ENCODE measurements at places on chromosomes 5 and 9.

DNA sequence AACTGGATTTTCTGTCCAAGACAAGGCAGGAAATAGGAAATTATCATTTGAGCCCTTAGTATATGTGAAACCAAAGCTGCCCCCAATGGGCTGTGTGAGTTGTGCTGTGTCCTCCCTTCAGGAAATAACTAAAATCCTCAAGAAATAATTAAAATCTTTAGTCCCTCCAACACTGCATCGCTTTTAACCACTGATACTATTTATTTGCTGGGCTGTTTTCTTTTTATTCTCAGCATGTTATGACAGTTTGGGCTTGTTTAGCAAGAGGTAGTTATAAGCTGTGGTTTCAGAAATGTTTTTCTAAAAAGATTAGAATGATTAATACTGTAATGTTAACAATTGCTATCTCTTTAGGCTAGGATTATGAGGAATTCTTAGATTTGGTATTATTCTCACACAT, 187.0 kb upstream of the KCNN2 start:
- no peak for DNase-seq

DNA sequence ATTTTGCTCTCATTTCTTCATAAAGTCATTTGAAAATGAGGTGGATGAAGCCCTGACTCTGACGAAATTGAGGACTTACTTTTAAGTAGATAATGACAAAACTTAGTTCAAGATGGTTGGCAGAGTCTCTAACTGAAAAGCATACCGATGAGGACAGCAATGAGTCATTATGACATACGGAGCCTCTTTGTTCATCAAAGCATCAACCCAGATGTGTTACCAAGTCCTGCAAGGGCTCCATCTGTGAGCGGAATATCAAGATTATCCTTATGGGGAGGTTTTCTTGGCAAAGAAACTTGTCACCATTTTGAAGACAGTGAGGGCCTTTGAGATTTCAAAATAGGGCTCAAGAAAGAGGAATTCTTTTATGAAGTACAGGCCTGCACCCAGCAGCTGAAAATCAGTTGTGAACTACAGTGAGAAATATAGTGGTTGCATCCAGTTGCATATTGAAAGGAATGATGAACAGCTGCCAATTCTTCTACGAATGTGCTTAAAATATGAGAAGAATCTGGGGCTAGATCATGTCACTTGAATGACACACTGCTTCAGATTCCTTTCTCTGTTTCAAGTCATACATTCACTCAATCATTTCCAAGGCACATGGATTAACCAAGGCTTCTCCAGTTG, 86.6 kb upstream of the SLC24A2 start:
- DNase-seq, result no peak

DNA sequence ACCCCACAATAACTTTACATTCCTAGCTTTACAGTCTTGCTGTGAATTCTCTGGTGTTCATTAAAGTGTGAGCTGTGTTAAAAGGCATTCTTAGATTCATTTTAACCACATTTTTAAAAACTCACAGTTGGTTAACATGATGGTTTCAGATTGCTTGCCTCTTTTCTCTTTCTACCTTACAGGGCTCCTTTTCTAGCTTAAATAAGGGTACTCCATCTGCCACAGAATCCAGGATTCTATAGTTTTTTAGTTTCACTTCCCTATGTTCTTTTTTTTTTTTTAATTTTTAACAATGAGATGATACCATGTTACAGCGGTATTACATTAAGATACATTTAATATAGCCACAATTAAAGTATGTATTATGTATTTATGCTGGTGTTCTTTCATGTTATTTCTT, 3.9 kb upstream of the FBXO4 start:
- DNase-seq, result no peak

- DNase-seq, result no peak
Observed at GRCh38 chr5:1251678-1252580, 26.7 kb downstream of the SLC6A18 start.

DNA sequence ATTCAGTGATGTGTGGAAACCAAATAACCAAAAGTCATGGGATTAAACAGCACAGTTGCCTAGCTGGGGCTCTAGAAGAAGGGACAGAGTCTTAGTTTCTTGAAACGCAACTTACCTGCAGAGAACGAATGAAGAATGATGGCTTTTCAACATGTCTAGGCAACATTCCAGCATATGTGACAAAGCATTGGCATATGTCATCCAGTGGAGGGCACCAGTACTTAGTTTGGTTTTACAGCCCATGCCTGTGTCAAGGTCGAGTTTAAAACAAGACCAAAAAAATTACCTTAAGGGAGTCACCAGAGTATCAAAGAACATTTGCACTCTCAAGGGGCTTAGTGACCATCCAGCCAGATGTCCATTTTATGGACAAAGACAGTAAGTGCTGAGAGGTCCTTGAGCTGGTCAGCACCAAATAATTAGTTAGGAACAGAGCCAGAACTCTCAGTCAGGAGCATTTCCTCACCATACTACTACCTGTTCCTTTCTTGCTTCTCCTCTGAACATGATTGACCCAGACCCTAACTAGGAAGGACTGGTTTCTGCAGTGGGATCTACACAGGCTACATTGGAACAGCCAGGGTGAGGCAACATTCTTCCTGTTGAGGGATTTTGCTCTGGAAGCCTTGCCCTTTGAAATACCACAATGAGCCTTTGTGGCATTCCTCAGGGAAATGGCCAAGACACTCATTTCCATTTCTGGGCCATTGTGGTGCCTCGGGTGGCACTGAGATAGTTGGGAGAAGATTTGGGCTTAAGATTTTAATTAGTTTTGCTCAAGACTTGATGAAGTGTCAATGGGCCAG, 75.4 kb upstream of the ANKH start:
- DNase-seq, result no peak

GRCh38 chr9:131651599-131651998, 88.3 kb downstream of the RAPGEF1 start:
- no peak for DNase-seq

GRCh38 chr9:17490110-17490509, 88.8 kb upstream of the SH3GL2 start:
- DNase-seq, result no peak

DNA sequence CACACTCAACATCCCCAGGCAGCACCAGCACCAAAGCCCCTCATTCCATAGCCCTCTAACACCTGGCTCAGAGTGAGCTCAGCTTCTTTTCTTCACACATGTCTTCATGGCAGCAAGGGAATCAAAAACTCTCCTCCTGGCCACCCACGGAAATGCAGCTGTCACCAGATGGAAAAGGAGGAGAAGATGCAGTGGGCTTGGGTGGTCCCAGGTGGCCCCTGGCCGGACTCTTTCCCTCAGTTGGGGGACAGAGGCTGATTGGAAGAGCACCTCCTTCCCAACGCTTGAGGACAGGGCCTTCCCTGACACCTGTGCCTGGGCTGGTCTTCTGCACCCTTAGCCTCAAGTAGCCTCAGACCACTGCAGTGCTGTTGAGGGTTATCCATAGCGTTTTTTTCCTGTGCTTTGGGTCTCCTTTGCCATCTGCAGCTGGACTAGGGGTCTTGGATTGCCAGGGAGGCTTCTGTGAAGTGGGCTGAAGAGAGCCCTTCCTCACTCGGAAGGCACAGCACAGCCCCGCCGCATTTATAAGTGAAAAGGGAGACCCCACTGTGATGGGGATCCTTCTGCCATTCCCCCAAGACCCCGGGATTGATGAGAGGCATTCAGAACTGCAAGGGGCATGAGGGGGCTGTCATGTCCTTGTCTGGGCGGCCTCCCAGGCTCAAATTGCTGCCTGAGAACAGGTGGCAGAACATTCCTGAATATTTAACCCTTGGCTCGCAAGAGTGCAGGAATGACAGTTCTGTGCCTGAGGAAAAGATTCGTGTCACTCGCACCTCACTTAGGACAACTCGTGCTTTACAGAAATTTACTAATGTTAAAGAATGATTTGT, 200.0 kb downstream of the AUH start:
- DNase-seq, result no peak

DNA sequence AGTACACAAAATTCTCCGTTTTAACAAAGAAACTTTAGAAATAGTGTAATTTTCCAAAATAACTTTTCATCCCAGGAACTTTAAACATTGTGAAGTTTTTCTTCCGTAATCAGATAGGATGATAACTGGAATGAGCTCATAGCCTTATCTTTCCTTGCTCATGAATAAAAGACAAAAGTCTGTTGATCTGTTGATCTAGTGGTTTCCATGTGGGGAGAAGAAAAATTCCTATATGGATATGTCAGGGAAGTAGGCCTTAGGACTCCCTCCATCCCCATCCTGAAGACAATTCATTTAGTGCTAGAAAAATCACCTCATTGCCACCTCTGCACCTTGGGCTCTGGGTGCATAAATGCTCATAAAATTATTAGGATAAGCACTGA, 266.6 kb downstream of the SMARCA2 start:
- no peak for DNase-seq

GRCh38 chr9:120712539-120713031, 1.7 kb downstream of the MEGF9 start:
- no peak for DNase-seq

DNA sequence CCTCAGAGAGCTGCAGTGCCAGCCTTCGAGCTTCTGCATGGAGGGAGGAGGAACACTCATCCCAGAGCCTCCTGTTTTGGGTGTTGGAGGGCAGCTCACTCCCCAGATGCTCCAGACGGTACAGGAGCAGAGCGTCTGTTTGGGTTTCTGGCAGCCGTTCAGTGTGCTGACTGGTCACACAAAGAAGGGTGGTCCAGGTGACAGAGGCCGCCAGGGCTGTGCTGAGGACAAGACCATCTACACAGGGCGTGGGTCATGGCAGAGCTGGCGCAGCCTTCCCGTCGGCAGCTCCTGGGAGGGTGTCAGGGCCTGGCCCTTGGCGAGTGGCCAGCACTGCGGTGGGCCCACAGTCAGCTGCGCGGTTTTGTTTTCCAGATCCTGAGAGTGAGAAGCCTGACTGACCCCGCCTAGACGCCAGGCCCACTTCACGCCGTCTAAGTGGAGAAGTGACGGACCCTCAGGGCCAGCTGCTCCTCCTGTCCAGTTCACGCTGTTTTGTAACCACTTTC, 131.4 kb upstream of the FAM120A start:
- no peak for DNase-seq

DNA sequence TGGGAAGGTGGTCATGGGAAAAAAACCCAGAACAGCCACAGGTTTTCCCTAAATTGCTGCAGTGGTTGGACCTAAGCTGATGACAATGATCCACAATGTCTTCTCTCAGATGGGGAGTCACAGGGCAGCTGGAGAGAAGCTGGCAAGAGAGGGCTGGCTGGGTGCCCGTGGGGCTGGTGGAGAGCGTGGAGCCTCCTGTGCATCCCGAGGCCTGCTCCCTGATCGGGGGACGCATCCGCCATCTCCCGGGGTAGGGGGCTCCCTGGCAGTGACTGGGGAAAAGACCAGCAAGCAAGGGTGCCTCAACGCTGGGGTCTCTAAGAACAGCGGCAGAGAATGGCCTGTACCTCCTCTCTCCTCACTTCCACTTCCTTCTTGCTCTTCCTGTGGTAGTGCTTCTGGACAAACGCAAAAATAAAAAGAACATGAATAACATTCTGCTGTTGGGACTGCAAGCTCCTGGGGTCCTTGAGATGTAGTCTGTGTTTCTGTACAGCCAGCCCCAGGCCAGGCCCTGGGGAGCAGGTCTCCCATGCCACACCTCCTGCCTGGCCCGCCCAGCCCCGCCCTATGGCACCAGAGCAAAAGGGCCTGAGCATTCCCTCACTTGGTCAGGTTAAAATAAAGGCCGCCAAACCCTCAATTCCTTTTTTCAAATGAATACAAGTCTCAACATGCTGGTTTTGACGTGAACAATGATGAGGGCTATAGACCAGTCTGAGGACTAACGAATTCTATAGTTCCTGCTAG, 7.0 kb upstream of the MRNIP start:
- no peak for DNase-seq
